Activated naive CD8-positive, alpha-beta T cell treated with anti-CD3 and anti-CD28 coated beads, Interleukin-2, amount 10 ng/mL, durations not matched to agents 7 days and 5 days (primary cell): ENCODE measurements at places on chromosomes 6 and 20. TPM values are rescaled to one million over a fixed set of nuclear protein-coding genes. Genes with fewer than 3 reads are reported as not detected.

AFG1L gene
- 5.5 TPM for total RNA-seq

FABP7 gene
- not detected for total RNA-seq

DZANK1 gene
- 2.2 TPM for total RNA-seq

LTB gene
- total RNA-seq: 431 TPM

RNF182 gene
- not detected for total RNA-seq

AGER gene
- total RNA-seq: 52.3 TPM

FITM2 gene
- 4.5 TPM for total RNA-seq

RHAG gene
- total RNA-seq: not detected

NOTCH4 gene
- total RNA-seq: 0.67 TPM
